ENCODE measurements at places on chromosomes 3 and 15.

DNA sequence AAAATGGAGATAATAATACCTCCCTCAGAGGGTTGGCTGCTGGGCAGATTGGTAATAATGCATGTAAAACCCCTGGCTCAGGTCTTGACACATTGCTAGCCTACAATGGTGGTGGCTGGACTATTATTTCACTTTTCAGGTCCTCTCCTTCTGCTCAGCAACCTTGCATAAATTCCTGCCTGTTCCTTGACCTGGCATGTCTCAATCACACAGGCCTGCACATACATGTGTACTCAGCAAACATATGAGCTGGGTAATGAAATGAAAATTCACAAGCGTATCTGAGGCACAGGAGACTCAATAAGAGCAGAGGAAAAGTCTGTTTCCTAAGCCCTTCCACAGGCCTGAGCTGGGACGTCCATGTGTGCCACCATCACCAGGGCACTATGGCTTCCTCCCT, 17.4 kb downstream of the VPS18 start:
- DNase-seq, result no peak

DNA sequence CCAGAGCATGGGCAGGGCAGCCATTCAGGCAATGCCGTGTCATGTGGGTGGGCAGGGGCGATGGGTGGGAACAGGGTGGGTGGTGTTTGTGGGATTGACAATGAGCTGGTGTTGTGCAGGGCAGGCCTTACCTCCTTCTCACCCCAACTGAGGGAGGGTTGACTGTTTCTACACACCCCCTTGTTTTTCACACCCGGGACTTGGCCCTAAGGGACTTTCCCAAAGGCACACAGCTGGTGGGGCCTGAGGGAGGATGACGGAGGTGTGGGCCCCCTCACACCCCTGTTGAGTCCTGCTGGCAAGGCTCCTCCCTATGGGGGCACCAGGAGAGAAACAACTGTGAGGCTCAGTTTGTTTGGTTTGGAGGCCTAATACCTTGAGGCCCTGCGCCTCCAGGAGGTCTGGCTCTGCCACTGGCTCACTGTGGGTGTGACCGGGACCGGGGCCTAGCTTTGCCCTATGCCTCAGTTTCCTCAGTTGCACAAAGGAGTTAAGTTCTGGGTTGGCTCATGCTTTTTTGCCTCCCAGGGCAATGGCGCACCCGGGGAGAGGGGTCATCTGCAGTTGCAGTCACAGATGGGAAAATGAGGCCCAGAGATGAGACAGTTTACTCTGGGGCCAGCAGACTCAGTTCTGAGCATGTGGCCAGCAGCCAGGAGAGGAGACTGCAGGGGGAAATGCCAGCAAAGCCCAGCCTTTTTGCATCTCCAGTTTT, 5.1 kb upstream of the DNAH1 start:
- no peak for DNase-seq

DNA sequence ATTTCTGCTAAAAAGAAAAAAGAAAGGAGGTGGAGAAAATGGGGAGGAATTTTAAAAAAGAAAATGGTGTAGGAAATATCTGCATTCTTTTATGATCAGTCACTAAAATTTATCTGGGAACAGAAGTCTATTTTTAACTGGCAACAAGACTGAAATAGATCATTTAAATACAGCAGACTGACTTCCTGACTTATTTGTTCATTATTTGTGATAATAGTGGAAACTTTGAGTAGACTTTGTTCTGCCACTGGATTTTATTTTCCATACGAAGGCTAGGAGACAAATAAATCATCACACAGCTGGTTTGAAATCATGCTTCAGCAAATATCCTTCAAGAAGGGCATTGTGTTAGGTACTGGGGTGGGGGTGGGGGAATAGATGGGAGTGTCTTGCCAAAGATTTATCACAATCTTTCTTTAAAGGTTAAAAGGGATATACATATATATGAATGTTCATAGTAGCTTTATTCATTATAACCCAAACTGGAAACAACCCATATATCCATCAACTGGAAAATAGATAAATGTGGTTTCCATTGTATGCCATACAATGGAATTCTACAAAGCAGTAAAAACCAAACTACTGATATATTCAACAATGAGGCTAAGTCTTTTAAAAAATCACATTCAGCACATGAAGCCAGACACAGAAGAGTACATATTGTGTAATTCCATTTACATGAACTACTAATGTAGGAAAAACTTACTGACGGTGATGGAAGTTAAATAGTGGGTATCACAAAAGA, 4.7 kb upstream of the CLASP2 start:
- DNase-seq, result no peak

DNA sequence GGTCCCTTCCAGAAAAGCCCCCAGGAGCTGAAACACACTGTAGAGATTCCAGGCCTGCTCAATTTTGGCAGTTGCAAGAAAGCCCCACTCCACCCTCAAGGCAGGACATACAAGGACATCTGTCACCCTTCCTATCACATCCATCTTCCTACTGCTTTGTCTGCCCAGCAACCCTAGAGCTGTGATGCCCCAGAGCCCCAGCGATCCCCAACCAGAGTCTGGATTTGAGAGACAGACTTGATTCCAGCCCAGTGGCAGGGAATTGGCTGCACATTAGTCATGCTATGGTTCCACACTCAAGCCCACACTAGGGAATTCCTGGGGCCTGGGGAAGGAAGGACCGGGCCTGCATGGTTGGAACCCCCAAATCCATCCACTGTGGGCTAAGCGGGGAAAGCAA, 56.8 kb downstream of the ATP2B2 start:
- DNase-seq, result no peak

- no peak for DNase-seq
Observed at GRCh38 chr3:102329066-102329465, 105.7 kb upstream of the ZPLD1 start.

GRCh38 chr3:187242435-187242834, 45.1 kb downstream of the RTP1 start:
- DNase-seq, result no peak

GRCh38 chr3:173796890-173797289, 399.3 kb downstream of the NLGN1 start:
- DNase-seq, result no peak

GRCh38 chr15:64247906-64248541, 85.2 kb upstream of the PPIB start:
- DNase-seq, result no peak

DNA sequence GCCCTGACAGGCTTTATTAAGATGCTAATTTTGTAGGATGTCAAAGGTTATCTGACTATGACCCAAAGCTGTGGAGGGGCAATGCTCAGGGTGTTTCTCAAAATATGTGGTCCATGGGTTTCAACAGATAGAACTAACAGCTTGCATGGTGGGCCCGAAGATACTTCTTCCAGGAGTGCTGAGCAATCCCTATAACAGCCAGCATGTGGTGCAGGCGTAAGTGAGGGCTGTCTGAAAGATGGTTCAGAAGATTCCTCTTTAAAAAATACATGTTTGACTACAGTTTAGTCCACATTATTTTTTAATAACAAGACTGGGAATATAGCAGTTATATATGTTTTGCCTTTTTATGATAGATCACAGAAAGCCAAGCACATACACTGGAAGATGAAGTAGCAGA, 7.6 kb downstream of the SCG3 start:
- no peak for DNase-seq
